Naive B cell (primary cell): ENCODE measurements at places on chromosomes 5 and 9.

GRCh38 chr5:79890930-79891249, 100.2 kb downstream of the MTX3 start:
- no peak for DNase-seq

DNA sequence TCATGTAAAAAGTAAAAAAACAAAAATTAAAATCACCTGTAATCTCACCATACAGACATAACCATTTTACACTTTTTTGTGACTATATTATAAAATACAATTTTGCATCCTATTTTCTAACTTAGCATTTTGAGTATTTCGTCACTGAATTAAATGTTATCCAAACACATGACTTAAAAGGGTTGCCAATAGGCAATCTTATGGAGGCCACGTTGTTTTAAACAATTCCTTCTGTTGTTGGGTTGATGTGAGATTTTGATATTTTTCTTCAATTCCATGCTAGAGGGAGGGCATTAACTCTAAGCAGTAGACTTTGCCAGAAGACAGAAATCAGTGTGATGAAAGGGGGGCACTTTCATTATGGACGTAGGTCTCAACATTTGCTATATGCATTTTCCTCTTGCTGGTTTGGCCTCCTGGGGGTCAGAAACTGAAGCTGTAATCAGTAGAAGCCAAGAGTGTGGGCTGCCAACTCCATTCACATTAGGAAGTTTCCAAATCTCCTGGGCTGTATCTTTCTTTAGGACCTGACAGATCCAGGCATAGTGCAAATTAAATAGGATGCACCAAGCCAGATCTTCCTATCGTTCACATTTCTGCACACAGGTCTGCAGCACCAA, 614.2 kb upstream of the CLINT1 start:
- DNase-seq: no peak

DNA sequence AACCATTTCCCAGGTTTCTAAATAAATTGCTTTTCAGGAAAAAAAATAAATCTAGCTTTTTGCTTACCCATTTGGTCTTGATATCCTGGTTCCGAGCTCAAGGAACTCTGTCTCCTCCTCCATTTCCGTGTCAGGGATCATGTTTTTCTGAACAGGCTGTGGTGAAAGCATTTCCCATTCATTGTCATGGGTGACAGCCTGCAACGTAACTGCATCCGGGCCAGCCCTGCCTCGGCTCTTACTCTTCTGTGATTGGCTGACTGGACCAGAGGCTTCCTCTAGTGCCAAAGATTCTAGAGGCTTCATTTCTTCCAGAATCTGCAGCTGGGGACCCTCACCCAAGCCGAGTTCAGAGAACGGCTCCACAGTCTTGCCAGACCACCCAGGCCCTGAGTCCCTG, 61.0 kb upstream of the PCA3 start:
- no peak for DNase-seq

- no peak for DNase-seq
Measured at GRCh38 chr5:108280248-108280647, 101.7 kb downstream of the FBXL17 start.

DNA sequence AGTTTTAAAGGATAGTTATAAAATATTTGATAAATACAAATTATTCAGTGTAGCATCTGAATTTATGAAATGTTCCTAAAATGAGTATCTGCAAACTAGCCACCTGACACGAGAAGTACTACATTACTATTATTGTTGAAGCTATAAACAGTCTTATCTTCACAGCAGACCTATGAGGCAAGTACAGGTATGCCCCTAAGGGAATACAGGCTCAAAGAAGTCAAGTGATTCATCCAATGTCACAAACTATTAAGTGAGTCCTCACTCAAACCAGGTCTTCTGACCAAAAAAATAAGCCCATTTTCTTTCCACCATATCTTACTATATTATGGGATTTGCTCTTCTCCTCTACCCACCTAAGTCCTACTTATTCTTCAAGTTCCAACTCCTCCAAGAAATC, 28.7 kb downstream of the STRBP start:
- no peak for DNase-seq

- DNase-seq: no peak
Measured at GRCh38 chr9:33375841-33376321, 26.5 kb downstream of the AQP7 start.

DNA sequence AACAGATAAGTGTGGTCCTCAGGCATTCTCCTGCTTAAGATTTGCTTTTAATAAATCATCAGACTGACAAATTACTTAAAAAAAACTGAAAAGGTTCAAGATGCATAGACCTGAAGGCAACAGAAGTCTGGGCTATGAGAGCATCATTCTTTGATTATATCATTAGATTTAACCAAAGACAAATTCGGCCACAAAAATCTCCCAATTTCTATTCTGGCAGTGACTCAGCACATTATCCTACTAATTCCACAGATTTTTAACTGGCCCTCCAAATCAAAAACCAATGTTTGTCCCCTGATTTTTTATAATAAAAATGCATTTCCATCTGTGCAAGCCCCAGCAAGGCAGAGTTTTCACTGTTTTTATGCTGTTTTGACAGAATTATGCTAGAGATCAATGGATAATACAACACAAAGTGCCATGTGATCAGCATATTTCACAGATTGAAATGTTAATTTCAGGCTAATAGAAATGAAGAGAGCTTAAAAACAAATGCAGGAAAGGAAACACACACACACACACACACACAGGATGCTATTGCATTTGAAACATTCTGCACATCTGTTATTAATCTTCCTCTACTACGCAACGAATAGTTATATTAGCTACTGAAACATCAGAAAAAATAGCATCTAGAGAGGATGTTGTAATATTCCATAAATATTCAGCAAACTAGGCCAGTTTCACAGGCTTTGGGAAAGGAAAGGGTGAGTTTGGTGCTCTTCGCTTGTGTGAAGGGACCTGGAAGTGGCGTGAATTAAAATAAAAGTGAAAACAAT, 177.6 kb upstream of the ST8SIA4 start:
- DNase-seq: no peak

- no peak for DNase-seq
Measured at GRCh38 chr5:120452471-120452870, 11.6 kb upstream of the PRR16 start.

DNA sequence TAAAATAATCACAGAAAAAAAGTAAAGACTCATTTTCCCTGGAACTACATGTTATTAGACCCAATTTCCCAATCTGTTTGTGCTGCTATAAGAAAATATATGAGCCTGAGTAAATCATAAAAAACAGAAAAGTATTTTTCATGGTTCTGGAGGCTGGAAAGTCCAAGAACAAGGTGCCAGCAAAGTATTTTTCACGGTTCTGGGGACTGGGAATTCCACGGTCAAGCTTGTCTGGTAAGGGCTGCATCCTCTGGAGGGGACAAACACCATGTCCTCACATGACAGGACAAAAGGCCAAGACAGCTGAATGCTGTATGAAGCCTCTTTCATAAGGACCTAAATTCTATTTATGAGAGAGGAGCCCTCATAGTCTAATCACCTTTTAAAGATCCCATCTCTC, 172.3 kb downstream of the PLPPR1 start:
- no peak for DNase-seq

GRCh38 chr9:77997611-77998284, 33.9 kb downstream of the GNAQ start:
- no peak for DNase-seq

- DNase-seq: no peak
Measured at GRCh38 chr9:90734631-90735030, 67.0 kb upstream of the SYK start.

GRCh38 chr9:102295188-102295587, 556.7 kb upstream of the GRIN3A start:
- no peak for DNase-seq

DNA sequence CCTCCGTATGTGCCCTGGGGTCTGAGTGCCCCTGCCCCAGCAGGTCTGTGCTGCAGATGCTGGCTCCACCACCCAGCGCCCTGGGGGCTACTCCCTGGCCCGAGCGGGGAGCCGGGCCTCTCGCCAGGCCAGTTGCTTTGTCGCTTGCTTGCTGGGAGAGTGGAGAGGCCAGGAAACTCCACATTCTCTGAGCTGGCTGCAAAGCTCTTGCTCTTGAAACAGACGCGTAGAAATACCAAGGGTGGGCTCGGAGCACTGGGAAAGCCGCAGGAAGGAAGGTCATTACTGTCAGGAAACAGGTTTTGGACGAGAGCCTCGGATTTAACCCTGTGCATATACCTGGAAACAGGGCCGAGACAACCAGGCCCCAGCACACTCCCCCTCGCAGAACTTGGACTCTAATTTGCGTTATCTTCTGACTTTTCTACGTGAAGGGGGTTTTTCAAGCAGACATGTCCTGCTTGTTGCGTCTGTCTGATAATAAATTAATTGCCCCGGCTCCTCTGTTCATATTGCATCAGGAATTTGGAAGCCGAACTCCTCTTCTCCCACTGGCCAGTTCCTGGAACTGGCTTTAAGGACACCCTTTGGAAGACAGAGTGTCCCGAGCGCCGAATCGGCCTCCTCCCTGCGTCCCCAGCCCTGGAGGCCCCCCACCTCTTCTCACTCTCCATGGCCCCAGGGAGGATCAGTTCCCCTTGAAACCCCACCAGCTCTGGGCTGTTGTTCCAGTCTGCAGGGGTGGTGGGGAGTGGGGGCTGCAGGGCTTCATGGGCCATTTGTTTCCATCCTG, 11.2 kb downstream of the ADAMTSL2 start:
- no peak for DNase-seq

DNA sequence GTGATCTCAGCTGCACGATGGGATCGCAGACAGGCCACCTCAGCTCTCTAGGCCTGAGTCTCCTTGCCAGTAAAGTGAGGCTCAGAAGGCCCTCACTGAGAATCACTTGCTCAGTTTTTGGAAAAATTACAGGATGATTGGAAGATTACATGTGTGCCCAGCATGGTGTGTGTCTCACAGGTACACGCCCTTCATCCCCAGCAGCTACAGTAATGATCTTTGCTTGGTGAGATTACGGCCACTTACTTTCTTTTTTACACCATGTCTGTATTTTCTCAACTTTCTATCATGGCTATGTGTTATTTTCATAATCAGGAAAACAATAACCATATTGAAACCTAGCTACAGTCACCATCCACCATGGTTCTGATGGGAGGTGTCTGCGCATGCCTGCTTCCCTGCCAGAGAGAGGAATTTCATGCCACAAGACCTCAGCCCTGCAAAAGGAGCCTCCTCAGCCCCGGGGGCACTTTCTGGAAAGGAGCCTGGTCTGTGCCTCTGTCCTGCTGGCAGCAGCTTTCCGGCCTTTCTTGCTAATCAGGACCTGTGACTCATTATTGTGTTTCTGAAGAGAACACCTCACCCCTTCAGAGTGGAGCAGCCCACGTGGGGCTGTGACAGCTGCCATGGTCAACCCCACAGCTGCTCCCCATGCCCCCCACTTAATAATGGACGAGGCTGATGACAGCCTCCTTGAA, 64.2 kb upstream of the OLFM1 start:
- DNase-seq: no peak

DNA sequence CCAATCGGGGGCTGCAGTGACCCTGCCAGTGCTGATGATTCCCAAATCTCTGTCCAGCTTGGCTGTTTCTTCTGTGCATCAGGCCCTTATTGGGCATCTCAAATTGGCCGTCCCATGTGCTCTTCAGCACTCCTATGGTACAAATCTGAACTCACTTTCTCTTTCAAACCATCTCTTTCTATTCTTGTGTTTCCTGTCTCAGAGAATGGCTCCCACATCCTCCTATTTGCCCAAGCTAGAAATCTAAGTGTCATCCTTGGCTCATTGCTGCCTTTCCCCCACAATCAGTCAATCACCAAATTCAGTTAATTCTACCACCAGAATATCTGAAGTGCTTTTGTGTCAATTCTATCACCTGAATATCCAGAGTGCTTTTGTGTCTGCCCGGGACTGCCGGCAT, 336.6 kb downstream of the CWC27 start:
- no peak for DNase-seq

DNA sequence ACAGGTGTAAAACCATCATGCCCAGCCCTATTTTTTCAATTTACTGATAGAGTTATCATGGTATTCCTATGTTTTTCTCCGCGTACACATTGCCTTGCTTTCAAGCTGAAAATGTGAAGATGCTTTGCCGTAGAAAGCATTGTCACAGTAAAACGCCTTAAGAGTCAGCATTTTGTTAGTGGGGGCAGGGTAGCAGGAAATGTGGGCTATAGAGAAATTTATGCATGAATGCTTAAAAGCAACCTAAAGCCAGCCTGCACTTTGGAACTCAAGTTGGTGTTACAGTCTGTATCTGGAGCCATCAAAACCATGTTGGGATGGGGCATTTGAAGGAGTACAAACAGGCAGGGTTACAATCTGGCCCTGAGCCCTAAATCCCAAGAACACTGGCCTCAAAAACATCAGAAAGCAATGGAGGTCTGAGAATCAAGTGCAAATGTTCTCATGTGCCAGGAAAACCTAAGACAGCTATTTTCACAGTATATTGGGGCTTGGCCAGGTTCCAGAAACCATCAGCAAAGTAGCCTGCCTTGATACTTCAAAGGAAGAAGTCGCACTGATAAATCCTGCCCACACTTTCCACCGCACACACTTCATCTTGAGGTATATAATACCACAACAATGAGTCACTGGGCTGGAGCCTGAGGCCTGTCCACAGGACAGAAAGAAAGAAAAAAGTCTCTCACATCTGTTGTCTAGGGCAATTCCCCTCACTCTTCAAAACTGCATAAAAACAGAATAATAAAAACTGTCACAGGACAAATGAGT, 313.8 kb downstream of the ENC1 start:
- no peak for DNase-seq

DNA sequence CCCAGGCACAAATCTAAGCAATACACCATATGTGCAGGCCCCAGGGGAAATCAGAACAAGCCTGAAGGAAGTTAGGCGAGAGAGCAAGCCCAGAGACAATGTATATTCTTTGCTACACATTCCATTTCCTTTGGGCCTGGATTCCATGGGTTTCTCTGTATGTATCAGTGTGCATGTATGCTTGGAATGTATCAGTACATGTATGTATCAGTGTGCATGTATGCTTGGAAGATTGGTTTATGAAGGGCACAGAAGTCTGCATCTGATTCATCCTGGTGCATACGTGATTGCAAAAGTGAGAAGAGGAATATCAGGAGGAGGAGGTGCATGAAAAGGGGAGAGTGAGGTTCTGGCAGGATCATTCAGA, 232.6 kb upstream of the ANKRD55 start:
- no peak for DNase-seq

DNA sequence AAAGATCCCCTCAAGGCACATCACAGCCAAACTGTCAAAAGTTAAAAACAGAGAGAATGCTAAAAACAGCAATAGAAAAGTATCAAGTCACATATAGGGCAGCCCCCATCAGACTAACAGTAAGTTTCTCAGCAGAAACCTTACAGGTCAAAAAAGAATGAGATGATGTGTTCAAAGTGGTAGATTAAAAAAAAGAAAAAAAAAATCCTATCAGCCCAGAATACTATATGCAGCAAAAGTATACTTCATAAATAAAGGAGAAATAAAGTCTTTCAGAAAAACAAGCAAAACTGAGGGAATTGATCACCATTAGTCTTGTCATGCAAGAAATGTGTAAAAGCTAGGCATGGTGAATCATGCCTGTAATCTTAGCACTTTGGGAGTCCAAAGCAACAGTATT, 99.9 kb upstream of the RAD23B start:
- DNase-seq: no peak

DNA sequence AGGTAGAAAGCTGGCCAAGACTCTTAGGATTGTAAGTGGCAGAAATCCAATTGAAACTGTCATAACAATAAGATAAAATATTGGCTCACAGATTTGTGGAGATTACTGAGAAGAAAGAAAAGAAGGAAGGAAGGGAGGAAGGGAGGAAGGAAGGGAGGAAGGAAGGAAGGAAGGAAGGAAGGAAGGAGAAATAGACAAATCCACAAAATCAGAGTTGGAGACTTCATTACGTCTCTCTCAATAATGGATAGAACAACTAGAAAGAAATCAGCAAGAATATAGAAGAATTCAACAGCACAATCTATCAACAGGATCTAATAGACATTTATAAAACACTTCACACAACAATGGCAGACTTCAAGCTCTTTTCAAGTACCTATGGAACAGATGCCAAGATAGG, 17.9 kb upstream of the PAM start:
- no peak for DNase-seq
